ENCODE measurements at places on chromosomes 2 and 18.

DNA sequence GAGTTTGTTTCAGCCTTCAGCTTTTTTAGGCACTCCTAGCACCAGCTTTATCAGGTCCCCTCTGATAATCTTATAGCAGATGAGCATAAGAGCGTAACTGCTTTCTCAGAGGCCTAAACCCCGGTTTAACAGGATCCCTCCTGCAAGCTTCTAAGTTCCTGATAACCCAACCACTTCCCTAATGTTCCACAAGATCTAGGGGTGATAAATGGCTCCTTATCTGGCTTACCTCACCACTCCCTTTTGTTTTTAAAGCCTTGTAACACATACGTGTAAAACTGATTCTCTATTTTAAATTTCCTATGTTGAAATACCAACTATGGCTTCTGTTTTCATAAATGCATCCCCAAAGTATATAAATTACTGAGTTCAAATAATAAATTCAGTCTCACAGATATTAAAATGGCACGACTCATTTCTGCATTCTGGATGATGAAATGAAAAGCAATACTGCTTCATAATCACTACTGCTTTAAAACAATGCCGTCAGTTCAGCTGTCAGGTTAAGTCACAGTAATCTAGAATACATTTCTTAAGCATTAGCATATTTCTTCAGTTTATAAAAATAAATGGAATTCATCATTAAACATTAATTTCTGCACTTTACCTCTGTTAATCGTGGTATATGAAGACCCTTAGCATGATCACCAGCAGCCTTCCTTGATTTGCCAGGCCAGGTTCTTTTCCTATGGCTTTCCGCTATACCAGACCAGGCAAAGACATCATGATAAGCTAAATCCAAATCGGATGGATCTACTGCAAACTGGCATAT, 126.3 kb downstream of the C2orf74 start:
- no peak for DNase-seq

DNA sequence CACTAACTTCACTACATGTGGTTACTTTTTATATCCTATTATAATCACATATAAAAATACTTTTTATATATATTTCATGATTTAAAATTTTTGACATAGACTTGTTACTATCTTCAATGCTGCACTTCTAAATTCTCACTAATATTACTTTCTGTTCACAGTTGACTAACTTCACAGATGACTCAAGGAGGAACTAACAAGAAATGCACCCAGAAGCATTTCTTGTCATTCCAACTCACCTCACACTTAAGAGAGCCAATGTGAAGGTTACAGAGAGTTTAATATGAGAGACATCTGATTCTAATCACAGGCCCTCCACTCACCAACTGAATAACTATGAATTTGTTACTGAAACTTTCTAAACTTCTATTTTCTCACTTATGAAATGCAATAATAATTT, 399.8 kb upstream of the SLC8A1 start:
- no peak for DNase-seq

- DNase-seq, result peak; percentile 68
These were observed 74.8 kb downstream of the WDSUB1 start for GRCh38 chr2:159211447-159212396.

DNA sequence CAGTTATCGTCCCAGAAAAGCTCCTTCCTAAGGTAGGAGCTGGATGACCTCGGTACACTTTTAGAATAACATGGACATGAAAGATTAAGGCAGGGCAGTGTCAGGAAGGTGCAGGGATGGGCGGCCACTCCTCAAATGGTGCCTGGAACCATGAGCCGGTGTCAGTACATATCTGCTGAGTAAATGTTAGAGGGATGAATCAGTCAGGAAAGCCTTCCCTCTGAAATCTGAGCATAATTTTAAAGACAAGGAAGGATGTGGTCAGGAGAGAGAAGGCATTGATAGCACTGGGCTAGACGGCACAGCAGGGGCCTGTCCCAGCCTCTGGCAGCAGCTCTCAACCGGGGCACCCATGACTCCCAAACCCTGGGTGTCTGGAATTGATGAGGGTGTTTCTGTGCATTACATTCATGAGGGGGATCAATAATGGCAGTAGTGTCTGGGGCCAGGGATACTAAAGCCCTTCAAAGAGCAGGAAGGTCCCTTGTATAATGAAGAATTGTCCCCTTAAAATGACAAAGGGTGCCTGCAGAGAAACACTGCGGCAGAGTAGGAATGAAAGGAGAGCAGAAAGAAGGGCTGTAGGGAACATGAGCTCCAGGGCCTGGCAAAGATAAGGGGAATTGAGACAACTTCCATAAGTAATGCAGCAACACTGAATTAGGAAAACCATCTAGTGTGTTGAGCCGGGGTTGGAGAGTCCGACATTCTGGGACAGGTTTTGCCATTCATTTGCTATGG, 162.3 kb upstream of the REV1 start:
- DNase-seq, result no peak

GRCh38 chr18:40413160-40413559, 1541.9 kb upstream of the PIK3C3 start:
- peak; percentile 31 for DNase-seq

- DNase-seq, result no peak
These were observed 92.7 kb upstream of the WDSUB1 start for GRCh38 chr2:159379181-159379580.

DNA sequence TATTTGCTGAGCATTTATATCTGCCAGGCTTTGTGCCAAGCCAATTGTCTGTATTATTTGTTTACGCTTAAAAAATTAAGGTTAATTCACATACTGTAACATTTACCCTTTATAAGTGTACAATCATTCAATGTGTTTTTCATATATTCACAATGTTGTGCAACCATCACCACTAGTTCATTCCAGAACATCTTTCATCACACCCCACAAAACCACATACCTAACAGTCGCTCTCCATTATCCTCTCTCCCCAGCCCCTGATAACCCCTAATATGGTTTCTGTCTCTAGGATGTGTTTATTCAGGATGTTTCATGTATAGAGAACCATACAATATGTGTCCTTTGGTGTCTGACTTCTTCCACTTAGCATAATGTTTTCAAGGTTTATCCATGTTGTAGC, 234.1 kb downstream of the INSIG2 start:
- DNase-seq, result no peak

DNA sequence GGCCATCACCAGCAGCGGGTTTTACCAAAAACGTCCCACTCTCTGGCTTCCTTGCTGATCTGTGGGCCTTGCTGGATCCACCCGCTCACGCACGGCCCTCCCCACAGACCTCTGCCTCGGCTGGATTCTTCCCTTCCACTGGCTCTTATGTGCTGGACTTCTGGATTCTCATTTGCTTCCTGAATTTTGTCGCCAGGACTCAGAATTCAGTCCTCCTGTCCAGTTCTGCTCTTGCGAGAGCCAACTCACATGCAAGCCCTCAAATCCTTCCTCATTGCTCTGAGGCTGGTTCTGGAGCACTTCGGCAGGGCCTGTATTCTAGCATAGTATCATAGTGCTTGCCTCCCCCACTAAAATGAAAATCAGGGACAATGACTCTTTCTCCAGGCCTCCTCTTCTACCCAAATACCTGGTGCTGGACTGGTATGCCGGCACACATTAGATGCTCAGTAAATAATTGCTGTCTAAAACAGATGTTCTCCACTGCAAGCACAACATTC, 115.5 kb downstream of the ATL2 start:
- no peak for DNase-seq

DNA sequence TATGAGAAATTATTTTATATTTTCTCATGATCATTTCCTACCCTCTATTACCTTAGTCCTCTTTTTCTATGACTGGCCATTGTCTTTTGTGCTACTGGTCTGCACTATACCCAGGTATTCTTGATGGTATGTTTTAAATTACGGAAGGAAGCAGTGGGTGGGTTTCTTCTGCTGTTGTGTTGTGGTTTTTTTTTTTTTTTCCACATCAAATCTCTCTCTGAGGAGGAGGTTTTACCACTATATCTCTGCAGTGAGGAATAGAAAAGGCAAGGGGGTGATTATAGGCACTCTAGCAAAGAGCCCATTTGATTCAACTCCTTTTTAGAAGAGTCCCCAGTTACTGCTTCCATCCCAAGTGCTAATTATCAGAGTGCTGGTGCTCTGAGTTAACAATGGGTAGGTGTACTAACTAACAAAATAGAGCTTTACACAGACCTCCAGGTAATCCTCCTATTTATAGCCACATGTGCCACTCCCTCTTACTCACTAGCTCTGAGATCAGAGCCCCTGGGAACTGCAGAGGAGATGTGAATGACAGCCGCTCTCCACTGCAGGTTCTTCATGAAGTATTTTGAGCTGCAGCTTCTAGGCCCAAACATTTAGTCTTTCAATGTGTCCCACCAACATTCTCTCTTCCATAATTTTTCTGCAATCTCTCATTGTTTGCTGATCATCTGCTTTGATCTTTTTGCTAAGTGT, 301.6 kb upstream of the GULP1 start:
- DNase-seq, result no peak

DNA sequence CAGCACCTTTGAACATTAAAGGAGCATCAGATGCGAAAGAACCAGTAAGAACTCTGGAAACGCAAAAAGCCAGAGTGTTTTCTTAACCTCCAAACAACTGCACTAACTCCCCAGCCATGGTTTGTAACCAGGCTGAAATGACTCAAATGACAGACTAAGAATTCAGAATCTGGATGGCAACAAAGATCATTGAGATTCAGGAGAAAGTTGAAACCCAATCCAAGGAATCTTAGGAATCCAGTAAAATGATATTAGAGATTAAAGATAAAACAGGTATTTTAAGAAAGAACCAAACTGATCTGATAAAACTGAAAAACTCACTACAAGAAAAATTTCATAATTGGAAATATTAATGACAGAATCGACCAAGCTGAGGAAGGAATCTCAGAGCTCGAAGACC, 116.7 kb downstream of the PTRHD1 start:
- no peak for DNase-seq

- no peak for DNase-seq
These were observed 35.7 kb downstream of the ODC1 start for GRCh38 chr2:10412380-10412779.

GRCh38 chr2:74079522-74080341, 68.0 kb downstream of the BOLA3 start:
- no peak for DNase-seq

- no peak for DNase-seq
These were observed 822 bp downstream of the PSMG2 start for GRCh38 chr18:12703664-12704063.

- no peak for DNase-seq
These were observed 152.5 kb upstream of the POU3F3 start for GRCh38 chr2:104701411-104701911.

DNA sequence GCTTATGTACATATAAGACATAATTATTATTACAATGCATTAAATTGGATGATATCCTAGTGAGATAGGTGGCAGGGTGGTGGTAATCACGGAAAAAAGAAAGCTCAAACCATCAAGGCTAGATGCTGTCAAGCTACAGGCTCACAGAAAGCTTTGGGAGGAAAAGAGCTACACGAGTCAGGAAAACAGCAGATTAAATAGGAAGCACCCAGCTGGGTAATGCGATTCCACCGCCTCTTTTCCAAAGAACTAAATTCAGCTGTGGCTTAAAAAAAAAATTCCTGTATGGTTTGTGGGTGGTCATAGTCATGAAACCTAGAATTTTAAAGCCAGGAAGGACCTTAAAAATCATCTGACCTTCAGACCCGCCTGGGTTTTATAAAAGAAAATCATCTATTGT, 23.7 kb upstream of the PTPN4 start:
- DNase-seq, result no peak

- DNase-seq, result no peak
These were observed 53.2 kb downstream of the ITGA6 start for GRCh38 chr2:172480301-172481218.

DNA sequence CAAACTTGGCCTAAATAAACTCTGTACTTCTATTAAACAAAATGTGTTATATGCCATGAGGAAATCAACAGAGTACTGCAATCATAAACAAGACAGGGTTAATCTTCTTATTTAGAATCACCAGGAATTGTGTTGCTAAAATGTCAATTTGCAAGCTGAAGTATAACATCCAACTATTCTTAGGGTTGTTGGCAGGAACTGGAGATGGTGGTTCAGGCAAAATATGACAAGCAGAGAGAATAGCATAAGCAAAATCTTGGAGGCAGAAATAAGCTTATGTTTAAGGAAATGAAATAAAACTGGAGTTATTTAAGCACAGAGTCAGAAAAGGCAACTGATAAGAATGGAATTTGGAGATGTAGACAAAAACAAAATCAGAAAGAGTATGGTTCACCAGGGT, 463.8 kb upstream of the SLC8A1 start:
- DNase-seq, result peak; percentile 31

GRCh38 chr2:6071519-6071918, 379.3 kb downstream of the SOX11 start:
- DNase-seq, result no peak

- DNase-seq, result no peak
These were observed 163.2 kb upstream of the MYCN start for GRCh38 chr2:15776992-15777702.

DNA sequence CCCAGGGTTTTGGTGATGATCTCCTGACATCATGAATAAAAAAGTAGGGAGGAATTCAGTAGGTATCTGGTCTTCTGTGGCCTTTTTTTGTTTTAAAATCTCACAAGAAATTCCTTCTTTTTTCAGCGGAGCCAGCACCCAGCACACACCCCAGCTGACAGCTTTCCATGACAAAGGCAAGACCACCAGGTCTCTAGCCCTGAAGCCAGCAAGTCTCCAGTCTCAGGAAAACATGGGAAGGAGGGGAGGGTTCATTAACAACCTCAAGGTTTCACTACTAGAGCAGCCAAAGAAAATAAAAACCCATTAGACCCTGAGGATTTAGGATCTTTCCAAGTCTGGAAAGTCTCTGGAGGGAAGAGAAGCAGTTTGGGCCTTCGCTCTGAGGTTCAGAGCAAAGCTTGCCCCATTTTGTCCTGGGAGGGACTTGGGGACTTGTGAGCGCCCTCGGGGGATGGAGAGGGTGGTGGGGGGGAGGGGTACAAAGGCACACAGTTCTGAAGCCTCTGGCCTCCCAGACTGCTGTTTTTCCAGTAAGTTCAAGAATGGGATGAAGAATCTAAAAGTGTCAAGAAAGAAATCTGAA, 9.0 kb downstream of the FOXI3 start:
- DNase-seq, result no peak

DNA sequence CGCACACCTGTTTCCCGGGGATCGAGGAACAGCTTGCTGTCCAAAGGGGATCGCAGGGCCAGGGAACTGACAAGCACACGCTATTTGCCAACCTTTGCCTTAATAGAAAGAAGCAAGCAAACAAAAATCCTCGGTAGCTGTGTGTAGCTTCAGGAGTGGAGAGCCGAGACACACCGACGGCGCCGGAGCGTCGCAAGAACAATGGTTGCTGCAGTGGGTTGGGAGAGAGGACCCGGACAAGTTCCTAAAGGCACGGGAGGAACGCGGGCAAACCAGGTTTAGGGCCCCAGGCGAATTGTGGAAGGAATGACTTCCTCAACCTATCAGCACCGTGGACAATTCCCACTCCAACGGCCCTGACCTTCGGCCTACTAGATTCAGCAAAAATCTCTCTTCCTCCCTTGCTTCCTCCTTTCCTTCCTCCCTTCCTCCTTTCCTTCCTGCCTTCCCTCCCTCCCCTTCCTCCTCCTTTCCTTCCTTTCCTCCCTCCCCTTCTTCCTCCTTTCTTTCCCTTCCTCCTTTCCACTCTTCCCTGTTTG, 4.9 kb upstream of the NEUROD1 start:
- DNase-seq, result no peak

Data from renal pelvis (tissue), 12 donors.